ENCODE measurements at places on chromosomes 12 and 14.

GRCh38 chr12:2912216-2912575 lies 21.5 kb downstream of the TULP3 start:
- DNase-seq: no peak

GRCh38 chr12:114933428-114934160 lies 249.6 kb upstream of the TBX3 start:
- peak; percentile 95 for DNase-seq

DNA sequence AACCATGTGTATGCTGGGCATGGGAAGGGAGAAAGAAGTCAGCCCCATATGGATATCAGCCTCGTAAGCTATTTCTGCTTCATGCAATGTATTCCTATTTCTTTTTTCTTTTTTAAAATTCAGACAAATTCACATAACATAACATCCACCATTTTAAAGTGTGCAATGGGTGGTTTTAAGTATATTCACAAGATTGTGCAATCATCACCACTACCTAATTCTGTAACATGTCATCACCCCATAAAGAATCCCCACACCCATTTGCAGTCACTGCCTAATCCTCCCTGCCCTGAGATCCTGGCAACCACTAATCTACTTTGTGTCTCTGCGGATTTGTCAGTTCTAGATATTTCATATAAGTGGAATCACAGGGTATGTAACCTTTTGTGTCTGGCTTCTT lies 9.5 kb downstream of the POMT2 start:
- DNase-seq: no peak

DNA sequence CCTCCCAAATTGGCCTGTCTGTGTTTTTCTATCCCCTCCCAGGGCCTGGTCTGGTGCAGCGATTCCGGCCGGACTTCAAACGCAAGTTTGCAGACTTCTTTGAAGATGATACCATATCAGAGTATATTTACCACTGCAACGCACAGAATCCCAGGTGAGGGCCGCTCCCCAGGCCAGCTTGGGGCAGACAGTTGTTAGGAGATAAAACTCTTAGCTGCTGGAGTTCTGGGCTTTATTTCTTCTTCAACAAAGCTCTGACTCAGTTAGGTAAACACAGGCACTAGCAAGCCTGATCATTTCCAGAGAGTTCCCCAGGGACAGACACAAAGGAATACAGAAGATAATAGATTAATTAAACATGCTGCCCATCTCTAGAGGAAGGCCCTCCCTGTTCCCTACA lies 8.3 kb downstream of the ABHD4 start:
- no peak for DNase-seq

GRCh38 chr14:78197051-78197450 lies 26.9 kb downstream of the NRXN3 start:
- DNase-seq: no peak

GRCh38 chr12:127060933-127061332 lies 1206.0 kb upstream of the TMEM132C start:
- no peak for DNase-seq

DNA sequence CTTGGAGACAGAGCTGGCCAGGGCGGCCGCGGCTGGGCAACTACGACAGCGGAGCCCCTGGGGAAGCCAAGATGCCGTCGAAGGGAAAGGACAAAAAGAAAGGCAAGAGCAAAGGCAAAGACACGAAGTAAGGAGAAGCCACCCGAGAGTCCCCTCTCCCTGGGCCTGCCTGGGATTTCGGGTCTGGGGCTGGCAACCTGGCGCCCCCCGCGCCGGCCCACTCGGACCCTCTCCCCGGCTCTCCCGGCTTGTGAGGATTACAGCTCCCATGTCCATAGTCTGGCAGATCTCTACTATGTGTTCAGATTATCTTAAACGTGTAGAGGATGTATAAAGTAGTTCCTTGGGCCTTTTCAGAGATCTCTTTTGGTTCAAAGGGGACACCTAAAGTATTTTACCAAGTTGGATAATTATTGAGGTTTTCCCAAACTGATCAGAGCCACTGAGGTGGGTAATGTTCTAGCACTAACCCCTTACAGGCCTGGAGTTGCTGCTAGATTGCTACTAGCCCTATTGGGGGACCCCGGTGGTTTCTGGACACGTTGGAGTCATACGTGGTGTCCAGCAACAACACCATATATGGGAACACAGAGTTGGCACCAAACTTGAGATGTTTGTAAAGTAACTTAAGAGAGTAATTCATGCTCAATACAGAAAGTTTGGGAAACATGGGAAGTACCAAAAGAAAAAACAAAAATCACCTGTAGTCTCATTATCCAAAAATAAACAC lies 424 bp downstream of the BBOF1 start:
- no peak for DNase-seq

DNA sequence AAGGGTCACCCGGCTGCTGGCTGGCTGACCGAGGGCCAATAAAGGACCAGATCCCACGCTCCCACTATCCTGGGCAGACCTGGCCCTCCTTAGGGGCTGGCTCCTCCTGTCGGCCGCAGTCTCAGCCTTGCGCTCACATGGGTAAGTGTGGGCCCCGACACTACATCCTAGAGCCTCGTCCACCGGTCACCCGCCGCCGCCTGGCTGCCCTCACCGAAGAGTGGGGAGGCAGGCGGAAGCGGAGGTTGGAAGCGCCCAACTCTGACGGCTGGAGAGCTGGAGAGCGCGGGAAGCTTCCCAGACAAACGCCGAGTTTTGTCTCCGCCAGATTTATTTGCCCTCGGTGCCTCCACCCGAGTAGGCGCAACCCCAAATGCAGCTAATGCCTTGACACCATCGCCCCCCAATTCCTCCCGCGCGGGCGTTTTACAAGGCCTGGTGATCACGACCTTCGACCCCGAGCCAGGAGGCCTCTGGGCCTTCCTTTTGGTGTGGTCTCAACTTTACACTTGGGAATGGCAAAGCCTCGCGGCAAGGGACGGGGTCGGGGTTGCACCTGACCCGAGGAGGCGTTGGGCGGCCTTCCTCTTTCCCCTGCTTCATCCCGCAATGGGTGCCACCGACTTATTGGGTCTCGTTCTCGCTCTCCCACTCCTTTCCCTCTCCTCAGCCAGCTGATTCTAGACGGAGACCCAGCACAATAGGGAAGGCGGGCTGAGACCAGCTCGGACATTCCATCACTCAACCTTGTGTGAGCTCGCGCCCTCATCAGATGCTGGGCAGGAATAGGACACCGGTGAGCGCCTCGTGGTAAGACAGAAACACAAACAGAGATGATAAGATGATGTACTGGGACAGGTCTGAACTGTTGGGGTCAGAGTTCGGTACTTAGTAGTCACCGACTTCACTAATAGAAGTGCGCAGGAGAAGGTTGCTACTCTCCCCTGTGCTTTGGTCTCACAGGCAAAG lies 78.3 kb upstream of the ANO4 start:
- DNase-seq: no peak

- no peak for DNase-seq
Measured at GRCh38 chr14:105119408-105120025, 49.1 kb downstream of the JAG2 start.

DNA sequence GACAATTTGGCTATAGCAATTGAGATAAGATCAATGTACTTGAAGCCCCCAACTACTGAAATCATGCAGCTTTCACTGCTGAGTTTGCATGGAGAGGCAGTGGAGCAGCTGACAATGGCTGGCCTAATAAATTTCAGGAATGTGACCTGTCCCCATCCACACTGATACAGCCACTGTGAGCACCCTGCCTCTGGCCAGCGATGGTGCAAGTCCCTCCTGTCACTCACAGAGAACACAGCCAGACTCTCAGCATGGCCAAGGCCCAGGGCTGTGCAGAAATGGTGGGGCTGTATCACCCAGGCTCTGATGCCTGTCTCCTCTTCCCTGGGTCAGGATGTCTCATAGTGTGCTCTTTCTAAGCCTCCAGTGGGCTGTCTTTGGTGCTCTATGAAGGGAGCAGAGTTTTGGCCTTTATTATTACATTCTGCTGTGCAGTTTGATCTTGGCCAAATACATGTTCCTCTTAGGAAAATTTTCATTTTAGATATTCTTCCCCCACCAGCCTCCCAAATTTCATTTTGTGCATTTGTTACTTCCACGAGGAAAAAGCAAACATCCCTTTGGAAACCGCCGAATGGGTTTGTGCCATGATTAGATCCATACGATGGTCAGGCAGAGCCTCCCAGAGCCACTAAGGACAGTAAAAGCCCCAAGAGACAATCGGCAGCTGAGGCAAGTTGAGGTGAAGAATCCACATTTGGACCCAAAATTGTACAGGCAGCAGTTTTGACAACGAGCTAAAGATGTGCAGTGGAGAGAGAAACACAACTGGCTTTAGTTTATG lies 85.1 kb upstream of the WSCD2 start:
- DNase-seq: no peak

- DNase-seq: peak; percentile 54
Measured at GRCh38 chr12:101697930-101698799, 725 bp downstream of the CHPT1 start.

GRCh38 chr12:56684745-56685359 lies 3.2 kb downstream of the PTGES3 start:
- DNase-seq: peak; percentile 7

All from trophoblast cell (in vitro differentiated cells and primary cell).